Hematopoietic multipotent progenitor cell treated with erythropoietin and hydrocortisone succinate and interleukin-3 and kit ligand, for 17 days (in vitro differentiated cells): ENCODE measurements at places on chromosomes 3 and 15.

GRCh38 chr3:143565951-143566350 lies 282.3 kb downstream of the SLC9A9 start:
- no peak for DNase-seq

GRCh38 chr3:159593927-159594605 lies 394.6 kb upstream of the IL12A start:
- DNase-seq: no peak

DNA sequence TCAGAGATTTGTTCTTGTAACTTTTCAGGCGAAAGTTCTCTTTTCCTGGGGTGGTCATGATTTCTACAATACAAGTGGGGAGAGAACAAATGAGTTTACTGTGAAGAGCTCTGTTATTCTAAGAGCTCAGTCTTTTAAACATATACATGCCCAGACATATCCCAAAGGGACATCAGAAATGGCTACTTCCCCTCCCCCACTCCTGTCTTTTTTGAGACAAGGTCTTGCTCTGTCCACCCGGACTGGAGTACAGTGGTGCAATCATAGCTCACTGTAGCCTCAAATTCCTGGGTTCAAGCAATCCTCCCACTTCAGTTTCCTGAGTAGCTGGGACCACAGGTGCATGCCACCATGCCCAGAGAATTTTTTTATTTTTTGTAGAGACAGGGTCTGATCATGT lies 18.2 kb downstream of the KPNA1 start:
- no peak for DNase-seq

DNA sequence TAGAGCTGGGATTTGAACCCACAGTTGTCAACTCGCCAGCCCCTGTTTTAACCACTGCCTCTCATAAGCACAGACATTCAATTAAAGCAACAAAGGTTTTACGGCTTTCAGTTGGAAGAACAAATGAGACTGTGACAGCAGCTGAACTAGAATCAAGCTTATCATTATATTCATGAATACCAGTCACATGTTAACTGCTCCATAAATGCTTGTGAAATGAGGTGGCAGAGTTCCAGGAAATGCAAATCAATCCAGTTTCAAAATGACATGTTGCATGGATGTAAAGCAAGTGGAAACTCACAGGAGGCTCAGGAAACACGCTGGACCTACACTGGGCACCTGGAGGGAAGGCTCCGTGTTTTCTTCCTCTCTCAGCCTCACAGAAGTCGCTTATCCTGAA lies 3.9 kb downstream of the GP5 start:
- DNase-seq: no peak

DNA sequence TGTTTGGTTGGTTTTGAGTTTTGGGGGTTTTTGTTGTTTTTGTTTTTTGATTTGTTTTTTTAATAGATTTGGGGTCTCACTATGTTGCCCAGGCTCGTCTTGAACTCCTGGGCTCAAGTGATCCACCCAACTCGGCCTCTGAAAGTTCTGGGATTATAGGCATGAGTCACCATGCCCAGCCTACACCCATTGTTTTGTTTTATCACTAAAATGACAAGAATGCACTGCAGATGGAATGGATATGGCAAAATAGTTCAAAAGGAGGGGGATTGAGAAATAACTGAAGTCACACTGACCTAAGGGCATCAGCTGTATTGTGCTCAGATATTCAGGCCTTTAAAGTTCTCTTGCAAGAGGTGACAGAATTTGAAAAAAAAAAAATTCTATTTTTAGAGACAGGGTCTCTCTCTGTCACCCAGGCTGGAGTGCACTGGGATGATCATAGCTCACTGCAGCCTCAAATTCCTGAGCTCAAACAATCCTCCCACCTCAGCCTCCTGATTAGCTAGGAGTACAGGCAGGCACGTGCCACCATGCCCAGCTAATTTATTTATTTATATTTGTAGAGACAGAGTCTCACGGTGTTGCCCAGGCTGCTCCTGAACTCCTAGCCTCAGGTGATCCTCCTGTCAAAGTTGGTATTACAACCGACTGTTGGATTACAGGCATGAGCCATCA lies 4.4 kb upstream of the RASA2 start:
- no peak for DNase-seq

GRCh38 chr3:81289676-81290075 lies 471.8 kb downstream of the GBE1 start:
- DNase-seq: no peak

GRCh38 chr3:153026026-153026425 lies 136.0 kb upstream of the RAP2B start:
- DNase-seq: peak; percentile 66

- DNase-seq: no peak
Measured at GRCh38 chr15:59360896-59361295, 11.8 kb downstream of the MYO1E start.

DNA sequence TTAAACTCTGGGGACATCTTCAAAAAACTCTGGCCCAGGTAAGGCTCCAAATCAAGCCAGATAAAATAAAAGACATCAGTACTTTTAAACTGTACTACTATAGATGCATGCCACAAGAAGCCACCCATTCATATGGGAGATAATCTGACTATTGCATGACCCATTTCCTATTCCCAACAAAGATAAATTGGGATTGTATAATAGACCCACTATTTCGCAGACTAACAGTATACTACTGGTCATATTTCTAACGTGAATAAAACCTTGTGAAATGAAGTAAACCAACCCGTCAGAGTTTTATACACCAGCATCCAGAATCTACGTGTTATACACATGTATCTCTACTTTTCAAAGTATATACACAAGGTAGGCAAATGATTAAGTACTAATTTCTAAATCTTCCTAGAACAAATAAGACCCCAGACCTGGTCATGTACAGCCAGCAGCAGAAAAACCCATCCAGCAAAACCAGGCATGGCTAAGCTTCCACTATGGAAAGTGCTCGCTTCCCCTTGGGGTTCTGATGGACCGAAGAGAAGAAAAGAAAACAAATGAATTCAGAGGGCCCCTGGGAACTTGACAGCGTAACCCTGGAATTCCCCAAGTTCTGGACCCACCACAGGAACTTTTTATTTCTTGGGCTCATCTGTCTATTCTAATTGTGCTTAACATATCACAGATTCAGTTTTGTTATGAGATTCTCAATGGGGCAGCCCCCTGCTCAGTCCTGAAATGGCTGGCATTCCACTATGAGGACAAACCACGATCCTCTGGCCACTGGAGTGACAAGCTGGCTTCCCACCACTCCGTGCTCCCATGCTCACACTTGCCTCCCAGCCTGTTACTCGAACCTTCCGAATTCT lies 69.1 kb downstream of the MB21D2 start:
- DNase-seq: no peak

GRCh38 chr3:111691293-111691909 lies 96.3 kb upstream of the ZBED2 start:
- no peak for DNase-seq
